Activated CD4-positive, CD25-positive, alpha-beta regulatory T cell (primary cell): ENCODE measurements at places on chromosomes 2 and 18.

GRCh38 chr2:18703555-18703954 is 114.2 kb upstream of the NT5C1B start:
- no peak for DNase-seq

DNA sequence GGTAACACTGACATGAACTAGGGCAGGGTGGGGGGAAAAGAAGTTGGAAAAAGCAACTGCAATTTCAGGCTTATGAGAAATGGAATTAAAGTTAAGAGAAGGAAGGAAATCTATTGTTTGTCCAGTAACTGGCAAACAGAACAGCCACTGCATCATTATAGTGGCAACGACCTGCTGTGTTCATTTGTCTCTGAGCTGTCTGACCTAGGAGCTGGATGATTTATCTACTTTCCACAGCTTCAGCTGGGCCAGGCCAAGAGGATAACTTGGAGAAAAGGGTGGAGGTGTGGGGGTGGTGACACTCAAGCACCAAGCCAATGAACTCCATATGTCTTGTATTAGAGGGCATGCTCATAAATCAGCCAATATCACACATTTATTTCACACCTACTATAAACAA is 291.5 kb upstream of the KLHL29 start:
- DNase-seq = no peak

DNA sequence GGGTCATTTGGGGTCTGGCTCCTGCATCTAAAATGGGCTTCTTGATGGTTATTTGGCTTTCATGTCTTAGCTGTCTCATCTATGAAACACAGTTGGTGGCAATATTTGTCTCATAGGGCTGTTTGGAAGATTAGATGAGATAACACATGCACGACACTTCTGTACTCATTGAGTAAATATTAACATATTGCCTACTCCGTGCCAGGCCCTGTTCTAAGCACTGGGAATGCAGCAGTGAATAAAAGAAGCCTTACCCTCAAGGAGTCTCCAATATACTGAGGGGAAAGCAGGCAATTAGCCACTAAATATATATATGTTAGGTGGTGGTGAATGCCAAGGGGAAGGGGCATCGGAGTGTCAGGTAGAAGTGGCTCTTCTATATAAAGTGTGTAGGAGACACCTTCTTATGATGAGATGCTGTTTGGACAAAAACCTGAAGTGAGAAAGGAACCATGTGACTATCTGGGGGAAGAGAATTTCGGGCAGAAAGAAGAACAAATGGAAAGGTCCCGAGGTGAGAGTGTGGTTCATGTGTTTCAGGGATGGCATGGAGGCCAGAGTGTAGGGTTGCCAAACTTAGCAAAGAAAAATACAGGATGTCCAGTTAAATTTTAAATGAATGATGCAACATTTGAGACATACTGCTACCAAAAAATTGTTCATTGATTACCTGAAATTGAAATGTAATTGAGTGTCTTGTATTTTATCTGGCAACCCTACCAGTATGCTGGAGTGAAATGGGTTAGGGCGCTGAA is 11.8 kb downstream of the SLC3A1 start:
- no peak for DNase-seq

- DNase-seq = no peak
Observed at GRCh38 chr2:32918774-32919173, 28.0 kb upstream of the LTBP1 start.

DNA sequence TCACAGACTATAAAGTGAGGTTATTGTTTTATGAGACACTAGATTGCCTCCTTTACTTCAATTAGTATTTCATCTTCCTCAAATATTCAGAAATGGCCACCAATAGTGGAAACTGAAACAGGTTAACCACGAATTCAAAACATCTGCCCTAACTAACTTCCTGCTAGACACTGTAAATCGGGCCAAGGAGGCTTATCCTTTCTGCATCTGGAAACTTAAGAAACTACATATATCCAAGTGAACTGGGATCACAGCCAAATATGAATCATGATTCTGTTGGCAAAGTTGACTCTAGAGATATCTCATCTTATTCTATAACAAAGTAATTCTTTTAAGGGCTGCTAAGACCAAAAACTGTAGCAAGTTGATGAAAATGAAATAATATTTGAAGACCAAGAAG is 136.6 kb upstream of the ZC3H15 start:
- no peak for DNase-seq

GRCh38 chr2:117128461-117128860 is 686.0 kb upstream of the DDX18 start:
- DNase-seq = no peak

DNA sequence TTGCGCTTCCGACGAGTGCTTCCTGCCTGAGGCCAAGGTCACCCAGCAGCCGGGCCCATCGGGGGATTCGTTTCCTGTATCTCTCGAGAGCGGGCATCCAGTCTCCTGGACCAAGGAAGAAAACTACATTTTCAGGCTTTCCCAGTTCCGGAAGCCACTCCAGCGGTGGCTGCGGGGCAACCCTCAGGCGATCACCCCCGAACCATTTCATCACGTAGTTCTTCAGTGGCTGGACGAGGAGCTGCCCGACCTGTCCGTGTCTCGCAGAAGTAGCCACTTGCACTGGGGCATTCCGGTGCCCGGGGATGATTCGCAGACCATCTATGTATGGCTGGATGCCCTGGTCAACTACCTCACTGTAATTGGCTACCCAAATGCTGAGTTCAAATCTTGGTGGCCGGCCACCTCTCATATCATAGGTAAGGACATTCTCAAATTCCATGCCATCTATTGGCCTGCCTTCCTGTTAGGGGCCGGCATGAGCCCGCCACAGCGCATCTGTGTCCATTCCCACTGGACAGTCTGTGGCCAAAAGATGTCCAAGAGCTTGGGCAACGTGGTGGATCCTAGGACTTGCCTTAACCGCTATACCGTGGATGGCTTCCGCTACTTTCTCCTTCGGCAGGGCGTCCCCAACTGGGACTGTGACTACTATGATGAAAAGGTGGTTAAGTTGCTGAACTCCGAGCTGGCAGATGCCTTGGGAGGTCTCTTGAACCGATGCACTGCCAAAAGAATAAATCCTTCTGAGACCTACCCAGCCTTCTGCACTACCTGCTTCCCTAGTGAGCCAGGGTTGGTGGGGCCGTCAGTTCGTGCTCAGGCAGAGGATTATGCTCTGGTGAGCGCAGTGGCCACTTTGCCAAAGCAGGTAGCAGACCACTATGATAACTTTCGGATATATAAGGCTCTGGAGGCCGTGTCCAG is 1.0 kb downstream of the MARS2 start:
- no peak for DNase-seq

GRCh38 chr2:178280244-178280852 is 86.0 kb downstream of the OSBPL6 start:
- DNase-seq = no peak

GRCh38 chr2:241751776-241752175 is 17.3 kb downstream of the D2HGDH start:
- DNase-seq = no peak

GRCh38 chr2:195722075-195722474 is 65.0 kb downstream of the SLC39A10 start:
- DNase-seq = no peak

DNA sequence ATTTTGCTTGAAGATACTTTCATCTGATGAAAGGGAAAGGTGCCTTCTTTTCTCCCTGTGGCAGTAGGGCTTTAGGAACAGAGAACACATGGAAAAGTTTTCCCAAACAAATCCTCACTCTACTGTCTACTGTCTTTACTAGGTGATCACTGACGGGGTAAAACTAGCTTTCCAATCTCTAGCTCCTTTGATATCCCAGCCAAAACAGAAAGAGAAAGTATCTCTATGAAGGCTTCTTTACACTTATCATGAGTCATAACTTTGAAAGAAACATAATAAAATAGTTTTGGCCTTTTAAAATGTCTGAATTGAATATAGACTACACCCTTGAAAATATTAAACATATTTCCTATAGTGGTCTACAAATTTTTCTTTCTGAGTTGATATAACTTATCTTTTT is 214.5 kb downstream of the DSEL start:
- no peak for DNase-seq

DNA sequence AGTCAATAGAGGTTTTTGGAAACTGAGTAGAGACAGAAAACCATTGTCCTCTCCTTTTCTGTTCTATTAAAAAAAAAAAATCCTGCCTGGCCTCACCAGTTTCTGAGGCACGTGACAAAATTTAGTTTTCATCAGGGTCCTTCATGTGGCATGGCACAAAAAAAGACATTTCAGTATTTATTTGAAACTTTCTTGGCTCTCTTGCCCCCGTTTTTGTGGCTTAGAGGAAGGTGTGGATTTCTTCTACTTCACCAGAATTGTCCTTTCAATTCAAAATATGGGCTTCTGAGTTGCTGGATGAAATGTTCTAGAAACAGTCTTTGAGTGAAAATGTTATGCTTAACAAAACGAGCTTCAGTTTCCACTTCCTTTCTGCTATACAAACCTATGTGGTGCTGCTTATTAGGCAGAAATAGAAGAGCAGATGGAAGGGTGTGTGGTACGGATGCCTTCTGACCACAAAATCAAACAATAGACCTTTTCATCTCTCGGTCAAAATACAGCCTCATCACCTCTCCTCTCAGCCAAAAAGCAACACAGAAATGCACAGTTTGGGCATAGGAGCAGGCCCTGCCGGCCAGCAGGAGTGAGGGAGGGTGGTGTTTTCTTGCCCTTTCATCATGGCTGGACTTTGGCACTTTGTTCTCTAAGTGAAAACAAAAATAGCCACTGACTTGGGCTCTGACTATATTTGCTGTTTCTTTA is 89.2 kb downstream of the SH3RF3 start:
- no peak for DNase-seq

DNA sequence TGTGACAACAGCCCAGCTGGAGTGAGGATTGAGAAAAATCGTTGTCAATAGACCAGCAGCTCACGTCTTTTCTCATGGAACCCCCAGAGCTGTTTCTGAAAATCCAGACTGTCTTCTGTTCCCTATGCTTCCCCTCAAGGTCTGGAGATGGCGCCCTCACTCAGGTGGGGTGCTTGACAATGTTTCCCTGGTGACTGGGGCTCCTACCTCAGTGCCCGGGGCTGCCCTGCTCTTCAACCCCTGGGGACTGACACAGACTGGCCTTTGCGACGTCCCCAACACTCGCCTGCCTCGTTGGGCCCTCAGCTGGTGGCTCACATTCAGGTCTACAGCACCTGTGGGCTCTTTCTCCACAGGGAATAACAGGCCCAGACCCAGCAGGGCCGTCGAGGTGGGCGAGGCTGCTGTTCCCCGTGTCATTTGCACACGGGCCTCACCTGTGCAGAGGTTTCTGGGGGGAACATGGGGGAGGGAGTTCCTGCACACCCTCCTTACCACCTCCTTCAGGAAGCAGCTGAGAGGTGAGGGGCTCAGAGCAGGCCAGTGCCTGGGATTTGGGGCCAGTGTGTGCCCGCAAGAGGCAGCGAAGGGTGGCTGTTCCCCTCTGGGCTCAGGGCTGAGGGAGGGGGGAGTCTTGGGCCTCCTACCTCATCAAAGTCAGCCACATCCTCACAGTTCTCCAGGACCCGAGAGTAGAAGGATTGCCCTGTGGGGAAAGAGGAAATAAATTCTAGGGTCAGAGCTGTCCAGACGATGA is 59.3 kb upstream of the OTOF start:
- no peak for DNase-seq
